ENCODE measurements at places on chromosomes 7 and 10. TPM values are rescaled to one million over a fixed set of nuclear protein-coding genes. Genes with fewer than 3 reads are reported as not detected.

The STOX1 gene
- 9.8 TPM for total RNA-seq

The GSDME gene
- 12.3 TPM for total RNA-seq

The FEZF1 gene
- not detected for total RNA-seq

The HOXA4 gene
- 2.0 TPM for total RNA-seq

The NKX2-3 gene
- total RNA-seq, result 0.15 TPM

The PPA1 gene
- total RNA-seq, result 86.9 TPM

The OIT3 gene
- 0.15 TPM for total RNA-seq

The CLRN3 gene
- 0.98 TPM for total RNA-seq

Measured in breast epithelium (tissue), 4 donors.